Umbilical cord (tissue), 2 donors: ENCODE measurements at places on chromosomes 4 and X. TPM values are rescaled to one million over a fixed set of nuclear protein-coding genes. Genes with fewer than 3 reads are reported as not detected.

GRCh38 chr4:94306713-94307112 lies 35.9 kb downstream of the HPGDS start:
- DNase-seq: no peak

- DNase-seq: no peak
Observed at GRCh38 chr4:184757810-184758209, 23.9 kb upstream of the CENPU start.

GRCh38 chr4:32440391-32440790 lies 1720.2 kb downstream of the PCDH7 start:
- no peak for DNase-seq

- no peak for DNase-seq
Observed at GRCh38 chrX:101057093-101057714, 5.3 kb upstream of the TRMT2B start.

DNA sequence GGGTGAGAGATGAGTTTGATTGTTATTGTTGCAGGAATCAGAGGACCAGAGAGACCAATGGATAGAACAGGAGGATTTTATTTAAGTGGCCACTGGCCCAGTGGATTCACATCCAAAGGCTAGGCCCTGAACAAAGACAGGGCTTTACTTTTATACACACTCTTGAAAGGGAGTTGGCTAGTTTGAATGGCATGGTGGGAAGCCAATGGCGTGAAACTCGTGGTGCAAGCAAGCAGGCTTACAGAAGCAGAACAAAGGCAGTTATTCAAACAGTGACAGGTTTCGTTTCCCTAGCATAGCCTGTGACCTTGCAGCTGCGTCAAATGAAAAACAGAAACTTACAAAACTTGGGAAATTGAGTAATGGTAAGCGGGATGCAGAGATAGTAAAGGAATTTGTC lies 110.2 kb upstream of the PRDX4 start:
- no peak for DNase-seq

- no peak for DNase-seq
Observed at GRCh38 chr4:75637176-75637575, 6.8 kb upstream of the CDKL2 start.

- no peak for DNase-seq
Observed at GRCh38 chrX:40434443-40434842, 146.3 kb upstream of the ATP6AP2 start.

Gene F8A3
- total RNA-seq: not detected

Gene HSFX3
- not detected for total RNA-seq

DNA sequence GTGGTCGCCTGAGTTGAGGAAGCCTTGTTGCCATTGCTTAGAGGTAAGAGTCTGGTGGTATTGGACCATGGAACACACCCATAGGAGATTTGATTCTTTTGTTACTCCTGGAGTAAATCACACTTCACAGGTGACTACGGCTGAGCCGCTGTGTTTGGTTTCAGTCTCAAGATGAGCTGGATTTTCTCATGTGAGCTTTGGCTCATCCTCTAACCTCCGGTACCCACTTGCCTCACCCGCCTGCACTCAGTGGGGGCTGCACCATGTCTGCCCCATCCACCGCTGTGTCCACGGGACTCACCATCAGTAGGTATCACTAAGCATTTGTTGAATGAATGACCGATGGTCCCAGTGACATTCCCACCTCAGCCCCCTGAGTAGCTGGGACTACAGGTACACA lies 52.7 kb downstream of the HTT-AS start:
- no peak for DNase-seq

DNA sequence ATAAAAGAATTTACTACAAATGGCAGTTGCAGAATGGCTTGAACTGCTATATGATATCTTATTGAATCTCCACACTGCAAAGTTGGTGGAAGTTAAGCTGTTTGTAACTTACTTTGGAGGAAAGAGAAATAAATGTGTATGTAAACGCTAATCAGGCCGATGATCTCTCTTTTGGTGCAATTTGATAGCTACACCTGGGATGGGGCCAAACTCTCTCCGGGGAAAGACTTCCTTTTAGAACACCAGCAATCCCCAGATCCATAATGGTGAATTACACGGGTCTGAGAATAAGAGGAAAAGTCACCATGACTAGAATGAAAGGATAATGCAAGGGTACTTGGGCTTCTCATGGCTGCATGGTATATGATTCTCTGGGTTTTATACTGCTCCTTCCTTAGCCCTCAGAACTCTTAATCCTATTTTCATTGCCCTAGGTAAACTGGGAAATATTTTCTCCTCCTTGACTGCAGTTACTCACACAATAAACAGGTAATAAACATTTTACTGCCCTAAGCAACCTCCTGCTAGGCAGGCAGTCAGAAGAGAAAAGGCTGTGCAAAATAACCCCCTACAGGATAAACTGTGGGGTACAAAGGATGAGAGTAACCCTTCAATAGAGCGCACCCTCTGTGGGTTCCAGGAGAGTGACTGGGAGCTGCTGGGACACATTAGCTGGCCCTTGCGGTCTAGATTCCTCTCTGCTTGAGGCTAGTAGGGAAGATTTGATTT lies 109.3 kb downstream of the MGST2 start:
- DNase-seq: no peak

GRCh38 chrX:2662586-2662985 lies 28.5 kb upstream of the CD99 start:
- DNase-seq: no peak

Gene RBM46
- total RNA-seq: 3.9 TPM

GRCh38 chr4:114087596-114088230 lies 108.3 kb upstream of the ARSJ start:
- peak; percentile 76 for DNase-seq

Gene USP51
- 0.96 TPM for total RNA-seq

Gene LIMCH1
- 144 TPM for total RNA-seq

DNA sequence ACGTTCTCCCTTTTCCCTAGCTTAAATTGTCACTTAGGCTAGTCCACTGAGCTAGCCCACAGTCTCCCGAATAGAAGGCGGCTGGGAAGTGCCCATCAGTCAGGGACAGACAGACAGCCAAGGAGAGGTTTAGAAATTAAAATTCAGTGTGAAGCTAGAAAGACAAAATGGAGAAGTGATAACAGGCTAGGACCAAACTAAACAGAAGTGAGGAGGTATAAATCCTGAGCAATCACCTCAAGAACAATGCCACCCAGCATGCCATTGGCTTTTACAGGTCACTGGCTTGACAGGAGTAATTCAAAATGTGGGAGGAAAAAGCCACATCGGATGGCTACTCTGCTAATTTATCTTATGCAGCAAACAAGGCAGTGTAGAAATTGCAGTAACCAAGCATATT lies 138.9 kb downstream of the MAPK10 start:
- DNase-seq: no peak

DNA sequence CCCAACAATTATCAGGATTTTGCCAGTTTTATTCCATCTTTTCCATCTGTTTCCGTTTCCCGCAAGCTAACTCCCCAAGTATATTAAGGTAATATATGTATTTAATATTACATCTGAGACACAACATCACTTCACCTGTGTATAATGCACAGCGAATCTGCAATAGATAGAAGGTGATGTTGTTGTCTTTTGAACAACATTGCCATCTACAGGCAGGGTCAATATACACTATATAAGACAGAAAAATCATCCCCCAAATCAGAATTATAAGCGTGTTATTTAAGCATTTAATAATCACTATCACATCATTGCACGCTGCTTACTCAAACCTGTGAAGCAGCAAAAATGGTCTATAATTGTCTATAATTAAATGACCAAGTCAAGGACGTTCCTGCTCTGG lies 1115.5 kb downstream of the NLGN4X start:
- no peak for DNase-seq

Gene TLR3
- total RNA-seq: 5.1 TPM

DNA sequence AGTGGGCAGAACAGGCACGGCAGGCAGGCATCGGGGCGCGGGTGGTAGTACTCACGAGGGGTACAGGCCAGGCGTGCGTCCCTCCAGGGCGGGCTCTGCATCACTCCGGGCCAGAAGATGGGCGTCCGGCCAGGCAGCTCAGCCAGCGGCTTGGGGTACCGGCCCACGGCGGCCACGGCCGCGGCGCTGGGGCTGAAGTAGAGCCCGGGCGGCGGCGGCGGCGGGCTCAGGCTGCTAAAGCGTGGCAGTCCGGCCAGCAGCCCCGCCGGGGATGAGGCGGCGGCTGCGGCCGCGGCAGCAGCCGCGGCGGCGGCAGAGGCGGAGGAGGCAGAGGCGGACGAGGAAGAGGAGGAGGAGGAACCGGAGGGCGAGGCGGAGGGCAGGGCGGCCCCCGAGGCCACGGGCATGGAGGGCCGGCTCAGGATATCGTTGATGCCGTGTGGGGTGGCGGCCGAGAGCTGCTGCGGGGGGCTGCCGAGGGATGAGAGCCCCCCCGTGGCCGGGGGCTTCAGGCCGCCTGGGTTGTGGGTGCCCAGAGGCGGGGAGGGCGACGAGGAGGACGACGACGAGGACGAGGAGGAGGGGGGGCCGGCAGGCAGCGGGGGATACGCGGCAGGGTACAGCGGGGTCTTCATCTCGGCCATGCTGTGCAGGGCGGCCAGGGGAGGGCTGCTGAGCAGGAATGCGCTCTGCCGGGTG lies 1.4 kb downstream of the NKX6-1 start:
- no peak for DNase-seq

GRCh38 chr4:76250962-76251361 lies 559 bp upstream of the FAM47E start:
- DNase-seq: no peak

GRCh38 chr4:140856621-140857062 lies 100.5 kb upstream of the TBC1D9 start:
- no peak for DNase-seq

Gene NXF2
- not detected for total RNA-seq

Gene PNMA6A
- 1.2 TPM for total RNA-seq

DNA sequence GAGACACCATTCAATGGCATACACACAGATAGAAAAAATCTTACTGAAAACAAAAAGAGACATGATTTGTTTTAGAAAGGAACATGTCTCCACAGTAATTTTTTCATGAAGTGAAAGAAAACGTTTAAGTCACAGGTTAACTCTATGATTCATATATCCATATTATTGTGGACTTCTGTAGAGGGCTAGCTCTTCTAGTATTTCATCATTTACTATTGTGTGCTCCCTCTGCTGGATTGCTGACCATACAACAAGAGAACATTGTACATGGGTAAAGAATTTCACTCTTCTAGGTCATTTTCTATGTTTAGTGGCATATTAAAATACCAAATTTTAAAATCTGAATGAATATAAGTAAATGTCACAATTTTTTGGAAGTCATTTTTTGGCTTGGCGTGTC lies 91.8 kb upstream of the POU3F4 start:
- DNase-seq: no peak

Gene CORIN
- total RNA-seq: 5.5 TPM

Gene BEX3
- 102 TPM for total RNA-seq

DNA sequence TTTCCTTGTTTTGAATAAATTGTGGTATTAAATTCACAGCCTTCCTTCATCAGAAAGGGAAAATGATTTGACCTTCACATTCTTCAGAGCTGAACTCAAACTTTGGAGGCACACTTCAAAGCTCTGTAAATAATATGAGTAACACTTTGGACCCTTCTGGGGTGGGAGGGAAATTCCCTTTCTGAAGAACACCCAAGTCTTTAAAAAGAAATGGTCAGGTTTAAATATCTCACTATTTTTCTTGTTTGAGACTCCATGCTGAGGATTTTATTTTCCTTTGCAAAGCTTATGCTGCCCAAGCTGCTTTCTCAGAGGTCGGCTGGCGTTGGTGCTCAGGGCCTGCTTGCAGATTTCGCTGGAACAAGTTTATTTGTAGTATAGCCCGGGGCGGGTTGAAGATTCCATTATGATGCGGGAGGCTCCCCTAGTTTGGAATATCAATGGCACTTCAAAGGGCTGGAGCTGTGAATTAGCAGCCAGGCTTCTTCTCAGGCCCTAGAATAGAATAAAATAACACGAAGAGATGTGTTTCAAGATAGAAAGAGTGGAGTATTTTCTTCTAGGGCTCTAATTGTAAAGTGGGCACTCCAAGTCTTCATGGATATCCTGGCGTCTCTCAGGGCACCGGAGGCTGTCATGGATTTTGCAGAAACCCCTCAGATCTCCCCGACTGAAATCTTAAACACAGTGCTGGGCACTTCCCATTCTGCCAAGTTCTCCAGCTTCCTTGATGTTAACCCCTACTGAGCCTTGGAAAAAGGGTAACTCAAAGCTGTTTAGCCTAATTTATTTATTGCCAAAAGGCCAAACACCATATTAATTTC lies 315.6 kb downstream of the GPAT3 start:
- DNase-seq: no peak

DNA sequence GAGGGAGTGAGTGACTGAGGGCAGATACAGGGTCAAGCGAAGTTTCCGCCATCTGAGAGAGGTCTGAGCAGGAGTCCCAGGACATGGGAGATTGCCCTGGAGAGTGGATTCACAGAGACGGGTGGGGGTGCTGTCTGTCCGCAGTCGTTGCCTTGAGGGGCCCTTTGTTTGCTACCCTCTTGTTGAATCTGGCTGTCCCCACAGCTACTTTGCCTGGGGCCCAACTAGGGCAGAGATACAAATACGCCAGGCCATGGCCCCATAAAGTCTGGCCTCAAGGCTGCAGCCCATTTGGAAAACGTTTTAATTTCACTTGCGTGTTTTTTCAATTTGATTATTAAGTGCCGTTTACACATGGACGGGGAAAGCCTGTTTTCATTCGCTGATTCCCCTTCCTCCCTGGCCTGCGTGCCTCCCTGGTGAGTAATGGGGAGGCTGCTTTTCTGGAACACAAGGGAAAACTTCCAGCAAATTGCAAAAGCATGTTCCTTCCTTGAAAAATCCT lies 134.4 kb downstream of the SMIM20 start:
- peak; percentile 90 for DNase-seq

DNA sequence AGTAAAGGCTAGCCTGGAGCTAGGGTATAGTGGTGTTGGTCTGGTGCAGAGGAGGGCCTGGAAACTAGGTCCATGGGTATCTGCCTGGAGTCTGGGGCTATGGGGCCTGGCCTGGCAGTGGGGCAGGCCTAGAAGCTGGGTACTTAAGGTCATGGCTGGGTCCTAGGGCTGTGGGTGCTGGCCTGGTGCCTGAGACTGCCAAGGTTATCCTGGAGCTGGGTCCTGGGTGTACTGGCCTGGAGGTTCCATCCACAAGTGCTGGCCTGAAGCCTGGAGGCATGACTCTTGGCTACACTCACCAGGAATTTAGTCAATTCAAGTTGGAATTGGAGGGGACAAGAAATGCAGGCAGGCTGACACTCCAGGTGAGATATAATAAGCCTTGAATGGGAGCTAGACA lies 108.4 kb upstream of the ZCCHC13 start:
- no peak for DNase-seq

GRCh38 chrX:12269484-12269883 lies 131.2 kb downstream of the FRMPD4 start:
- no peak for DNase-seq

- no peak for DNase-seq
Observed at GRCh38 chr4:112176596-112176995, 31.3 kb downstream of the FAM241A start.

Gene SFRP2
- 71.3 TPM for total RNA-seq

DNA sequence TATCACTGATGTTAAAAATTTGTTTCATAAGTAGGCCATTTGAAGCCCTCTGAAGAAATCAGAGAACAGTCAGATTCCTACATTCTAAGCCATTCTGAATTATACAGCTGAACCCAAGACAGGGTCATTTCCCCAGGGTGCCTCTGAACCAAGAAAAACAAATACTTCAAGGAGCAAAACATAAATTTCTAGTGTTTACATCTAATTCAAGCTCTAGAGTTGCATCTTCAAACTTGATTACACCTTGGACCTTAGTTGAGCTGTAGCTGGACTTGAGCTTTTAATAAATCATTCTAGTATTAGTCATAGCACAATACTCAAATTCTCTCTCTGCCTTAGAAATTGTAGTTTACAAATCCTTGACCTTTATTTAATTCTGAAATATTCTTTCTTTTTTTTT lies 87.6 kb upstream of the IL15 start:
- DNase-seq: no peak

- no peak for DNase-seq
Observed at GRCh38 chr4:71261633-71262121, 77.1 kb upstream of the SLC4A4 start.
